ENCODE measurements at places on chromosomes 5 and 9. TPM values are rescaled to one million over a fixed set of nuclear protein-coding genes. Genes with fewer than 3 reads are reported as not detected.

- no peak for DNase-seq
Measured at GRCh38 chr5:146399481-146399880, 47.7 kb upstream of the TCERG1 start.

DNA sequence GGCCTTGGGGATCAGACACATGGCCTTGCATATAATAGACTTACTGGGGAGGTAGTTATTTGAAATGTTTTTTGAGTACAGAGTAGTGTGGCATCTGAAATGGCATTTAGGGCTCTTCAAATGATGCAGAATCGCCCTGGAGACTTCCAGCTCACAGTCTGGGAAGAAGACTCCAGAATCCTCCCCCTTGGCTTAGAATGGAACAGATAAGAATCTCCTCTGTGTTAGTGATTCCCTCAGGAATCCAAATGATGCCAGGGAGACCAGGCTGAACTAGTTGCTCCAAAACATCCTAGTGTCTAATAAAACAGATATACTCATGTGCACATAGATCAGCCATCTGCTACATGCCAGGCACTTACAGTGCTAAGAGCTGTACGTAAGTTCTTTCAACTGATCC lies 38.6 kb upstream of the SMC5 start:
- DNase-seq = peak; percentile 12

GRCh38 chr5:180296771-180297170 lies 4.9 kb upstream of the MAPK9 start:
- DNase-seq = no peak

GRCh38 chr9:123225374-123225813 lies 43.0 kb downstream of the STRBP start:
- peak; percentile 13 for DNase-seq

GRCh38 chr9:132312873-132313272 lies 41.9 kb downstream of the SETX start:
- no peak for DNase-seq

GRCh38 chr5:59094864-59095263 lies 512.0 kb downstream of the RAB3C start:
- no peak for DNase-seq

DNA sequence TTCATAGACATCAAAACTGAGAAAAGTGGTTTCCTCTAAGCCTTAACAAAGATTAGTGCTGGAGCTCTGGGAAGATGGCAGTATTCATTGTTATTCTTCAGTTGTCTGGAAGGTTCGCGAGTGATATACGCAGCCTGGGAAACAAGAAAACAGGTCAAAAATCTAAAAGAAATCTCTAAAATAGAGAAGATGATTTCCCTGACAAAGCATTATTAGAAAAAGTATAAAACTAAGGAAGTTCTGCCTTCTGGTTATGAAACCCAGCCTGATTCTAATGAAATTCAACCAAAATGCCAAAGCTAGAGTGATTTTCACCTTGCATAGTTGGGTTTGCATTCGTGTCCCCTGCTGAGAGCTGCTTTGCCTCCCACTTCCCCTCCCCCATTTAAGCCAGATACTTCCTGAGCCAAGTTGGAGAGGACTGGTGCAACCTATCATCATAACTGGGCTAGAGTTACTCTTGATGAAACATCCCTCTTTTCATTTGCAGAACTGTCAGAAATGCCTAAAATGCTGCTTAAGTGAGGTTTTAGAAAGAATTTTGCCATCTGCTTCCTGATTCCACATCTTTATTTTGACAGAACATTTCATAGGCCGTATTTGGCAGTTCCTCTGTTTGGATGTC lies 48.4 kb downstream of the NDFIP1 start:
- no peak for DNase-seq

DNA sequence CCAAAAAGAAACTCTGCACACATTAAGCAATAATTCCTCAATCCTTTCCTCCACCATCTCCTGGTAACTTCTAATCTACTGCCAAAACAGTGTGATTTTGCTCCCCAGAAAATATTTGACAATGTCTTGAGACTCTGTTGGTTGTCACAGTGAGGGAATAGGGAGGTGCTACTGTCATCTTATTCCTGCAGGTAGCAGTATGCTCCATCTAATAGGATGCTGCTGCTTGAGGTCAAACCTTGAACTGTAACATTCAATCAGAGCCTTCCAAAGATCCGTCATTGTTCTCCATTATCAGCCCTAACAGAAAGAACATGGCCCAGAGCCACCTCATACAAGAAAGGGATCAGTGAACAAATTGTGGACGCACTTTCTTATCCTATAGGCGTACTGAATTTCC lies 514.7 kb upstream of the GRIN3A start:
- DNase-seq = no peak

GRCh38 chr9:104927216-104927911 lies 591 bp downstream of the ABCA1 start:
- no peak for DNase-seq

GRCh38 chr9:121658591-121658990 lies 7.2 kb downstream of the DAB2IP start:
- DNase-seq = no peak

DNA sequence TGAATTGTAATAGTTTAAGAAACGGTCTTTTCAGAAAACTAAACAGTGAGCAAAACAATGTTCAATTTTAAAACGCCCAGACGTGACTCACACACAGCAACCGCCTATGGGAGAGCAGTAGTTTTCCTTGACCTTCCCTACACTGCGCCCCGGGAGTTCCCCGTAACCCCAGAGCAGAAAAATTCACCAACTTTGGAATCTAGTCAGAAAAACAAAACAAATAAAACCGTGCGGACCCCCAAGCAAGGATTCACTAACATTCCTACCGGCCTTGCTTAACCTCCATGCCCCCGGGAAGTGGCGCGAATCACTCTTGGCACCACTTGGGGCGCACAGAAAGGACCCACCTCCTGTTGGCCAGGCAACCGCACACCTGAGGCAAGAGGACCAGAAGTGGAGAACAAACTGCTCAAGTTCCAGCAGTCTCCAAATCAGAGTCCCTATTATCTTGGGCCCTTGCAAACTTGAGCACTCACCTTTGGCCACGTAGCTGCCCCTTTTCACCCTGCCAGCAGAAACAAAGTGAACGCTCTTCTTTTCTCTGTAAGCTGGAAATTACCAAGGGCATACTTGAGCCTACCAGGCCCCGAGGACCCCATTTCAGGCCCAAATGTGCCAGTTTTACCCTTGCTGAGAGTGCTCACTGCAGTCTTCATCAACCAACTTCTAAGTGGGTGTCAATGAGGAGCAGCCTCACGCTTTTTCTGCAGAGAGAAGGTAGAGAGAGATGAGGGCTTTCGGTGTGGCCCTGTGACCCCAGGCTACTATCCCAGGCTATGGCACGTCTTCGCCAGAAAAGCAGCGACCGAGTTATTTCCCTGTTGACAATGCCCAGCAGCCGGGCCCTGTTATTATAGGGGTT lies 189.7 kb downstream of the MEF2C start:
- no peak for DNase-seq

DNA sequence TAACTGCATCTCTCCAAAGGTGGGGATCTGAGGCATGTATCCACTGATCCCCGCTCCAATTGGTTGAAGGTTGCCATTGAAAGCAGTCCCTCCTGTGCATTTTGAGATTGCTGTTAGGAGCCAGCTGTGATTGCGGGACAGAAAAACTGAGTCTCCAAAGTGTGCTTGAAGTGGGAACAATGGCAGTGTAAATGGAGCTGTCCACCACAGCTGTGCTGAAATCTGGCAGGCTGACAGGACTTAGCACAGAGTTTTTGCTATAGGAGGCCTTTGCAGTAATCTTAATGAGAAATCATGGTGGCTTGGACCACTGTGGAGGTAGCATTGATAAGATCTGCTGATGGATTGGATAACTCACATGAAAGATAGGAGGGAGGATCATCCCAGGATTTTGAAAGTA lies 3.3 kb downstream of the RNF20 start:
- DNase-seq = no peak

GRCh38 chr5:36276864-36277263 lies 24.8 kb downstream of the RANBP3L start:
- no peak for DNase-seq

- DNase-seq = peak; percentile 79
Measured at GRCh38 chr9:77514886-77515711, 133.0 kb downstream of the GNA14 start.

DNA sequence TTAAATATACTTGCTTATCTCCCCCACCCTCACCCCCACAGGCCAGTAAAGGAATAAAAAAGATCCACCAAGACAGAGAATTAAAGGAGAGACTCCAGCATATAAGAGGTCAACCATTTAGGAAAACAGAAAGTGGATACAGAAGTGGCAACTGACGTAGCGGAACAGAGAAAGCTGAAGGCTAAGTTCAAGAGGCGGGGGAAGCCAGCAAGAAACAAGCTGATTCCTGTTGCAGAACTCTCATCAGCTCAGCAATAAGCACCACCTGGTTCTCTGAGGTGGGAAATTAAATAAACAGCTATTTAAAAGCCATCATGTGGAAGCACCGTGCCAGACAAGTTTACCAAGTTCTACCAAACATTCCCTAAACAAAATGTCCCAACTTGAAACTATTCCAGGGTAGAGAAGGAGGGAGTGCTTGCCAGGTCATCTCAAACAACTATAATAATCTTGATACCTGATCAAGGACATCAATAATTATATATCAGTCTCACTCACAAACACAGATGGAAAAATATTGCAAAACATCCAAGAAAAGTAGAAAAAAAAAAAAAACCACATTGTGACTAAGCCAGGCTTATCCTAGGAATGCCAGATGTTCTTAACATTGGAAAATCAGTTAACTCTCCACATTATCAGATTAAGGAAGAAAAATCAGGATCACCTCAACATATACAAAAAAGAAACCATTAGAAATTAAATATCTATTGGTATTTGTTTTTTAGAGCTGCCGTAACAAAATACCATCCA lies 7.3 kb upstream of the ARL15 start:
- DNase-seq = no peak

DNA sequence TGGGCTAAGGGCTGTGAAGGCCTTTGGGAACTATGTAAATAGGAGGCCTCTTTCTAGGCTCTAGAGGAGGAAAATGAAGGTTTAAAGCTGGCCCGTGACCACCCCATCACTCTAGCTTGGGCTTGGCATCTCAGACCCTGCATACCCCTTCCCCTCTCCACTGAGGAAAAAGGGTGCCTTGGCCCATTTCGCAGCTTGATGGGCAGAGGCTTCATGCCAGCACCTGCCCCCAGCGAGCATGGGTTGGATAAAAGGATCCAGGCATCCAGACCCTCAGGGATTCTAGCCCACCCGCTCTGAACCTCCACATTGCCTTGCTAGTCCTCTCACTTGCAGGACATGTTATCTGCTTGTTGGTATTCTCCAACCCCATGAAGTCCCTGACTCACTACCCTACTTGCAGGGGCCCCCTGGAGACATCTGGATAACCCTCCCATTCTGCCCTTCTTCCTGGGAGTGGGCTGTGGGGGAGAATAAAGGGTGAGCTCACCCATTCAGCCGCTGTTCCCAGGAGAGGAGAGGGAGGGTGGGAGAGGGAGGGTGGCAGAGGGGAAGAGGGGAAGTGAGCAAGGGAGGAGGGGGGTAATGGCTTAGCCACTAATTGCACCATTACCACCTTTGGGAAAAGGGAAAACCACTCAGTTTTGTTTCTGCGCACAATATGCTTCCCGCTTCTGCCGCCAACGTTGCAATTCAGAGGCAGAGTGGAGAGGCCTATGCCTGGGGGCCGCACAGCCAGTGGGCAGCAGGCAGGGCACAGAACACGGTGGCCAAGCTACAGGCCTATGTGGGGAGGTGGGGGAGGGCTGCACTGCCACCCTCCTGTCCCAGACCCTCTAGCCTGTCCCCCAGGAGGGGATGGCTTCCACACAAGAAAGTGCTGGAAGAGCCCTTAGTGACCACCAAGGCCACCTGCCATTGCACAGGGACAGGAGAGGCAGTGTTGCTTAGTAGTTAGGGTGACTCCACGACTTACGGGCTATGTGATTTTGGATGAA lies 2.1 kb upstream of the CAMK2A start:
- no peak for DNase-seq

DNA sequence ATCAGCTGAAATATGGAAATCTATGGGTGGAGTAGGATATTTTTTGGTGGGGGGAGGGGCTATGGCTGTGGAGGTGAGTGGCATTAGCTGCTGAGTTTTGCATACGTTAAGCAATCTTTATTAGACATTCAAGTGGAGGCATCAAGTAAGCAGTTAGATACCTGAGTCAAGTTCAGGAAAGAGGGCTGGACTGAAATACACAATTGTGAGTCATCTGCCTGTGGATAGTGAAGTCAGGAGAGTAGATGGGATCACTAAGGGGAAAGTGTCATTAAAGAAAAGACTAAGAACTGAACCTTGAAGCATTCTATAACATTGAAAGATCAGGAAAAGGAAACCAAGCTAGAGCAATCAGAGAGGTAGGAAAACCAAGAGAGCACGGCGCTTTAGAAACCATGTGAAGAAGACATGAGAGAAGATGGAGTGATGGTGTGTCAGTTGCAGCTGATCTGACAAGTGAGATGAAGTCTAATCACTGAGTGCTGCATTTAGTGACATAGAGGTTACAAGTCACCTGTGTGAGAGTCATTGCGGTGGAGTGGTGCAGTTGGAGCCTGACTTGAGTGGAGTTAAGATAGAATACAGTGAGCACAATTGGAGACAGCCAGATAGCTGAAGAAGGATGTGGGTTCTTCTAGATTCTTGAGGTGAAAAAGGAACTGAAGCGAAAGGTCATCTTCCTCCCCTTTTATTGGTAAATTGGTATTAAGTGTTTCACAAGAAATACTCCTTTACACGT lies 88.7 kb downstream of the PIP5K1B start:
- DNase-seq = no peak

DNA sequence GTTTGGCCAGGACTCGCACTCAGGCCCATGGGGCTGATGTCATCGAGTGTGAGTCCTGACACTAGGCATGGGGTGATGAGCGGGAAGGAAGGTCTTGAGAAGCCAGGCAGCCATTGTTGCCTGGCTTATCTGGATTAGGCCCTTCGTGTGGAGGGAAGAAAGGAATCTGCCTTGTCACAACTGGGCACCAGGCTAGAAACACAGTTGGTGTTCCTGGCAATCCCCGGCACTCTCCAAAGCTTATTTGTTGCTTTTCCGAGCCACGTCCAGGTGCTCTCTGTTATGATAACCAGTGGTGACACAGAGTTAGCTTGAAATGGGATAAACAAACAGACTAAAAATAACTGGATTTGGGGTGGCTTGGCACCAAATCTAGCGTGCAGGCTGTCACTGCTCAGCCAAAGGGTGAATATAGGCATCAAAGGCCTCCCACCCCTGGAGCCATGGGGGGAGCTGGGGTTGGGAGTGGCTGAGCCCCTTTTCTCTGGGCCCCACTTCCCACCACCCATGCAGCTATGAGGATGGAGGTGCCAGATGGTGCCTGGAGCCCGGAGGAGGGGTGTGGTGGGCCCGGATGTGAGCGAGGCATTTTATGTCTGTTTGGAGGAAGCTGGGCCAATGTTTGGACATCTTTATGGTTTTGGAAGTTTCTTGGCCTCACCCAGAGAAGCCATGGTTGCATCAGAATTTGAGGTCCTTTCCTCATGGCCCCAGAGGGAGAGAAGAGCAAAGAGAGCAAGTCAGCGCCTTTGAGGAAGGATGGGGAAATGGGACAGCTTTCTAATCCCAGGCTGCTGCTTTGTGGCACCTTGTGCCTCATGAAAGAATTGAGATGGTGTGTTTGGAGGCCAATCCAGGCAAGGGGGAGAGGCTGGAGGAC lies 98.0 kb upstream of the PITX1 start:
- DNase-seq = no peak

CYSRT1 gene
- 0.58 TPM for polyA plus RNA-seq

SPOCK1 gene
- polyA plus RNA-seq = 293 TPM

PCDHB15 gene
- 0.52 TPM for polyA plus RNA-seq

NR5A1 gene
- polyA plus RNA-seq = not detected

OR1N1 gene
- polyA plus RNA-seq = not detected

ADGRD2 gene
- not detected for polyA plus RNA-seq

SLC6A18 gene
- not detected for polyA plus RNA-seq
